ENCODE measurements at places on chromosomes 13 and 19. TPM values are rescaled to one million over a fixed set of nuclear protein-coding genes. Genes with fewer than 3 reads are reported as not detected.

Gene NR2C2AP
- 29.0 TPM for total RNA-seq

Gene ENOX1
- total RNA-seq: 1.3 TPM

Gene ZNF575
- total RNA-seq: 1.5 TPM

Gene CYP4F12
- total RNA-seq: 2.0 TPM

Gene LENG1
- total RNA-seq: 8.4 TPM

Gene ADM5
- total RNA-seq: 5.3 TPM

Gene WDFY2
- total RNA-seq: 2.8 TPM

Gene BCAM
- 63.9 TPM for total RNA-seq

Gene ZNF888
- total RNA-seq: not detected

Gene S1PR4
- total RNA-seq: 0.14 TPM

Gene RETN
- total RNA-seq: not detected

Gene OXGR1
- not detected for total RNA-seq

Gene KIR2DL4
- not detected for total RNA-seq

Gene SIRT6
- total RNA-seq: 36.5 TPM

Gene CGB3
- total RNA-seq: not detected

Measured in A549 treated with Mapracorat at 1 μM for 4 hours (cell line).